Amniotic epithelial cell (primary cell): ENCODE measurements at places on chromosomes 5 and 9.
A peak's percentile ranks its signal among the peaks of the same experiment; 100 is the strongest.

DNA sequence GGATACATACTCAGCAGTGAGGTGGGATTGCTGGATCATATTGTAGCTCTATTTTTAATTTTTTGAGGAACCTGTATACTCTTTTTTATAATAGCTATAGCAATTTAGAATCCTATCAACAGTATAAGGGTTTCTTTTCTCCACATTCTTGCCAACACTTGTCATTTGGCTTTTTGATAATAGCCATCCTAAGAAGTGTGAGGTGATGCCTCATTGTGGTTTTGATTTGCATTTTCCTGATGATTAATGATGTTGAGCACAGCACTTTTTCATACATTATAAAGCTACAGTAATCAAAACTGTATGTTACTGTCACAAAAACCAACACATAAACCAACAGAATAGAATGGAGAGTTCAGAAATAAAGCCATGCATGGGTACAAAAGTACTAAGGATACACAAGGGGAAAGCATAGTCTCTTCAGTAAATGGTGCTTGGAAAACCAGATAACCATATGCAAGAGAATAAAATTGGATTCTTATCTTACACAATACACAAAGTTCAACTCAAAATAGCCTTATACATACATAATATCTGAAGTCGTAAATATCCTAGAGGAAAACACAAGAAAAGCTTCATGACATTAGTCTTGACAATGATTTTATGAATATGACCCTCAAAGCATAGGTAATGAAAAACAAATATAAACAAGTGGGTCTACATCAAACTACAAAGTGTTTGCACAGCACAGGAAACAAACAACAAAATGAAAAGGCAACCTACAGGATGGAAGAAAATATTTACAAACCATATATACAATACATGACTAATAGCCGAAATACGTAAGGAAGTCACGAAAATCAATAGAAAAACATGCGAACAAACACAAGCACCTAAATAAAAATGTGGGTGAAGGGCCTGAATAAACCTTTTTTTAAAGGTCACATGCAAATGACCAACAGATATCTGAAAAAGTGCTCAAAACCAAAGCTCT, 287.8 kb upstream of the DAB2 start:
- no peak for DNase-seq

GRCh38 chr5:147920420-147921030, 14.2 kb upstream of the C5orf46 start:
- no peak for DNase-seq

- DNase-seq, result no peak
These were observed 24.9 kb downstream of the LPCAT1 start for GRCh38 chr5:1498623-1499416.

GRCh38 chr5:58094031-58094430, 365.9 kb downstream of the PLK2 start:
- no peak for DNase-seq

GRCh38 chr9:70933321-70933720, 188.1 kb downstream of the TRPM3 start:
- no peak for DNase-seq

DNA sequence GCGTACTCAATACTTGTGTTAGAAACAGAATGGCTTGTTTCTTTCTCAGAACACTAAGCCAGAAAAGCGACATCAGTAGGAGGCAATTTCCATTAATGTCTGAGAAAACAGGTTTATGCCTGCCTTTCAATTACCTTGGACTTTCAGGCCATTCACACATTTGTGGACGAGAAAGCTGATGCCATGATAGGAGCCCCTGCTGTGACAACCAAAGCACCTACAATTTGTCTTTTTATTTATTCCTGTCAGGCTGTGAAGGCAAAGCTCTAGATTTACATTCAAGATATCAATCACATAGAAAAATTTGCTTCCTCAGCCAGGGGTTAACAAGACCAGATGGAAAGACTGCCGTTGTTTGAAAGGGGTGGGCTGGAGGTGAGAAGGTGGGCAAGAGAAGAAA, 76.2 kb downstream of the C7 start:
- DNase-seq, result no peak

DNA sequence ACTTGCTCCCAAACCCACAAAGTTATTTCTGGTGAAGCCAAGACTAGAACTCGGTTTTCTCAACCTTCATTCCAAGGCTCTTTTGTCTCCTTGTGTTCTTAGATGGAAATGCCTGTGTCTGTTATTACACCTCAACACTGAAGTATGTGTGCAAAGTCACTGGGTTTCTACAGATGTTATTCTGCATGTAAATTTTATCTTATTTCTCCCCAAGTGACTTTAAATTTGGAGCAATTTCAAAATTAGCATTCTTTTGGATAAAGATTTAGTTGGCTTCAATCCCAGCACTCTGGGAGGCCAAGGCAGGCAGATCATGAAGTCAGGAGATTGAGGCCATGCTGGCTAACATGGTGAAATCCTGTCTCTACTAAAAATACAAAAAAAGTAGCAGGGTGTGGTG, 104.4 kb upstream of the GNA14 start:
- peak; percentile 92 for DNase-seq

DNA sequence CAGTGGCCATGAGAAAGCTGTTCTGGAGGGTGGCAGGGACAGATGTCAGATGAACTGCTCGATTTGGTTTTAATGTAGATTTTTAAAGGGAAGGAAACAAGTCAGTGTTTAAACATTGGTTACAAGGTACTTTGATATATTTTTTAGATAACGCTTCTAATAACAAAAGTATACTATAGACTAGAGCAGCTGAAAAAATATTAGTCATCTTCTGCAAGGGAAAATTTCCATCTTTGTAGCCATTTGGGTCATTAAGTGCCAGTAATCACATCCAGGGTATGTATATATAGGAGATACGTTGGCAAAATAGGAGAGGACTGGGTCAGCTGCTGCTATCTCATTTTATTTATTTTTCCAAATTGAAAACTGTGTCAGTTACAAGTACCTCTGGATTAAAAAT, 69.0 kb downstream of the SV2C start:
- no peak for DNase-seq

- no peak for DNase-seq
These were observed 330.0 kb downstream of the EBF1 start for GRCh38 chr5:158769696-158770095.

- no peak for DNase-seq
These were observed 92.5 kb downstream of the MTX3 start for GRCh38 chr5:79898611-79899010.

- peak; percentile 35 for DNase-seq
These were observed 79.5 kb upstream of the IL12B start for GRCh38 chr5:159409801-159410200.

- no peak for DNase-seq
These were observed 1147.5 kb upstream of the C9orf72 start for GRCh38 chr9:28720746-28721145.

- no peak for DNase-seq
These were observed 98.2 kb upstream of the RASA1 start for GRCh38 chr5:87169300-87169991.

DNA sequence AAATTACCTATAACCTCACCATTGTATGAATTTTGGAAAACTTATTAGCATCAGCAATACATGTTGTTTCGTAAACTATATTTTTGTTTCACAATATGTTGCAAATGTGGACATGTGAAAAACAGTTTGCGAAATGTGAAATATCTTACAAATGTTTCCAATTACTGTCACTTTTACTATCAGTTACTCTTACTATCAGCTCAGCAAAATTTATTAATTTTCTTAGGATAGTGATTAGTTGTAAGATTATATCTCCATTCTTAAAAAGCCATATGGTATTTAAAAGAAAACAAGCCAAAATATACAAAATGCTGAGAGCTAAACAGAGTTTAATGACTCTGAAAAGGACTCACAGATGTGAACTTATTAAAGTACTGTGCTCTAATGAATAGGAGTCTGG, 111.9 kb upstream of the LPAR1 start:
- peak; percentile 10 for DNase-seq

- no peak for DNase-seq
These were observed 710.0 kb upstream of the GRAMD2B start for GRCh38 chr5:125713109-125713805.

- no peak for DNase-seq
These were observed 313.7 kb downstream of the TRIM32 start for GRCh38 chr9:117000834-117001233.

- no peak for DNase-seq
These were observed 13.5 kb downstream of the SETX start for GRCh38 chr9:132341177-132341840.

DNA sequence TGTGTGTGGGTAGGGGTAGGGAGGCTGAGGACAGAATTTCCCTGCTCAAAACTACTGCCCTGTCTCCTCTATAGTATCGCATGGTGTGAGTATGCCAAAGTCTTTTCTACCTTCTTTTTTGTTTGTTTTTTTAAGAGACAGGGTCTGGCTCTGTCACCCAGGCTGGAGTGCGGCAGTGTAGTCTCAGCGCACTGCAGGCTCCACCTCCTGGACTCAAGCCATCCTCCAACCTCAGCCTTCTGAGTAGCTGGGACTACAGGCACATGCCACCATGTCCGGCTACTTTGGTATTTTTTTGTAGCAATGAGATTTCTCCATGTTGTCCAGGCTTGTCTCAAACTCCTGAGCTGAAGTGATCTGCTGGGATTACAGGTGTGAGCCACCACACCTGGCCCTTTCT, 2.5 kb downstream of the SRP19 start:
- DNase-seq, result no peak

DNA sequence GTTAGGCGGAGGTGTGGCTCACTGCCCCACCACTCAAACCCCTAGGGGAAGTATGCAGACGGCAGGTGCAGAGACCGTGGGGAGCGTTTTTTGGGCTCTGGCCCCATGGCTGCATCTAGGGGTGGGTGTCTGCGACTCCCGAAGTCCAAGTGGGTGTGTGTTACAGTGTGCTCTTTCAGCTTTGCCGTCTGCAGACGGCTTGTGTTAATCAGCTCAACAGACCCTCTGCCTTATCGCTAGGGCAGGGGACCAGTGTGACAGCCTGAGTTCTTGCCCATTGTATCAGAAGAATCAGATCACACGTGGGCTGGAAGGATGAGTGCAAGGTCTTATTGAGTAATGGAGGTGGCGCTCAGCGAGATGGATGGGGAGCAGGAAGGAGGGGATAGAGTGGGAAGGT, 162.8 kb downstream of the ENC1 start:
- DNase-seq, result no peak

DNA sequence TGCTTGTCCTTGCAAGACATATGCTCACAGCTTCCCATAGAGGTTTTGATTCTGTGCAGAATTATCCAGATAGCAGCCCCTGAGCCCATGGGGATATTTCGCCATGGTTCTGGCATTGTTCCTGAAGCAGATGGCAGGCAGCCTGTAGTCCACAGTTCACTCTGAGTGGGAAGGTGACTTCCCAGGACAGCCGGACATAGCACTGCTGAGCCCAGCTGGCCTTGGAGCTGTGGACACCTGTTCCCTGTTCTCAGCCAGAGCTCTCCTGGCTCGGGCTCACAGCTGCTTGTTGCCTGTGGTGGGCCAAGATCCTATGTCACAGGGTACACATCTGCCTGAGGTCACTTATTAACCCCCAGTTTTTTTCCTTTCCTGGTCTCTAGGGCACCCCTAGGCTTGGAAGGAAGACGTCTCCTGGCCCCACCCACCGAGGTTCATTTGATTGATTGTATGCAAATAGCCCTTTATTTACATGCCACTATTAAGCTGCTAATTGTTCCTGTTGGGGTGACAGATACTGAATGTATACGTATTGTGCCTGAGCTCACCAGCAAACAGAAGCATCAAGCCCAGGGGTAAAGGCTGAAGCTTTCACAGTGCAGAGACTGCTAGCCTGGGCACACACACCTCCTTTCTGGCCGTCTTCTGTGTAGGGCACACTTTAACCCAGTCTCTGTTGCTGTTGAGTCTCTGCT, 96.6 kb upstream of the DMRT1 start:
- no peak for DNase-seq

- no peak for DNase-seq
These were observed 607 bp downstream of the PCSK1 start for GRCh38 chr5:96432216-96433065.
